Mucosa of descending colon (tissue), 3 donors: ENCODE measurements at places on chromosomes 7 and 10. TPM values are rescaled to one million over a fixed set of nuclear protein-coding genes. Genes with fewer than 3 reads are reported as not detected.
A peak's percentile ranks its signal among the peaks of the same experiment; 100 is the strongest.

- no peak for DNase-seq
Measured at GRCh38 chr7:303884-304573, 14.1 kb downstream of the FOXL3 start.

FOXK1 gene
- total RNA-seq, result 30.1 TPM

DNA sequence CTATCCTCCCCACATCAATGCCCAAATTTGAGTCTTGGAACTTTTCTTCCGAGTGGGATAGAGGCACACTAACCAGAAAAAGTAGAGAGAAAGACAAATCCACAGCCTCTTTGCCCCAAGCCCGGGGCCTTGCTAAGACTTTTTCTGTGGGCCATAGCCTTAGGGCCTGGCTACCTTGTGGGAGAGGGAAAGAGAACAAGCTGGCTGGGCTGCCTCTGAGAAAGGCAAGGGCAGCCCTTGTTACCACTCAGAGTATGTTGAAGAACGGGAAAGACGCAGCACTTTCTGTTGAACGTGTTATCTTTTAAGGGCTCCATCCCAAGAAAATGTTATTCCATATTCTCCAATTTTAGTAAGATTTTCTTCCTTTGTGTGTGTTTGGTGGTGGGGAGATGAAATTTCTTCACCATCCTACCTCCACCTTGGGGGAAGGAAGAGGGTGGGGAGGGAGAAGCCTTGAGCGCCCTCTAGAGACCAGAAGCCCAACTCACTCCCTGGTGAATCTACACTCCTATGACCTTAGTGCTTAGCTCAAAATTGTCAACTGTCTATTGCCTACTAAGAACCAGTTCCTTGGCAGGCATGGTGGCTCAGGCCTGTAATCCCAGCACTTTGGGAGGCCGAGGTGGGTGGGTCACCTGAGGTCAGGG lies 3.9 kb upstream of the NRF1 start:
- peak; percentile 60 for DNase-seq

IFIT1 gene
- 8.3 TPM for total RNA-seq

NACAD gene
- 1.2 TPM for total RNA-seq

DNA sequence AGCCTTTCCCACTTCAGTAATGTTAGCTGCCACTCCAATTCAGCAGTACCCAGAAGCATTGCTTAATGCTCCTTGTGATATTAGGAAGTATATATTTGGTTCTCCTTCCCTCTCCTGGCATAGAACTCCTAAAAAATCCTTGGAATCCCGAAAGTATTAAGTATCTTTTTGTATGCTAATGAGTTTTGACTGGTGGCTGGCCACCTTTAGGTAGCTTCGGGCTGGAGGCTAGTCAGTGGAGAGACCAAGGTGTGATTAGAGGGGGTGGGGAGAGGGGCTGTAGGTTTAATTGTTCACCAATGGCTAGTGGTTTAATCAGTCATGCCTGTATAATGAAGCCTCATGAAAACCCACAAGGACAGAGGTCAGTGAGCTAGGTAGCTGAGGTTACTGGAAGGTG lies 12.2 kb downstream of the COMTD1 start:
- no peak for DNase-seq

- peak; percentile 19 for DNase-seq
Measured at GRCh38 chr7:34596887-34597286, 61.1 kb upstream of the NPSR1 start.

GRCh38 chr7:142554560-142555532 lies 194.4 kb upstream of the PRSS1 start:
- DNase-seq, result no peak

GRCh38 chr7:140312141-140312846 lies 86.0 kb downstream of the SLC37A3 start:
- no peak for DNase-seq
